ENCODE measurements at places on chromosomes 13 and 19.

DNA sequence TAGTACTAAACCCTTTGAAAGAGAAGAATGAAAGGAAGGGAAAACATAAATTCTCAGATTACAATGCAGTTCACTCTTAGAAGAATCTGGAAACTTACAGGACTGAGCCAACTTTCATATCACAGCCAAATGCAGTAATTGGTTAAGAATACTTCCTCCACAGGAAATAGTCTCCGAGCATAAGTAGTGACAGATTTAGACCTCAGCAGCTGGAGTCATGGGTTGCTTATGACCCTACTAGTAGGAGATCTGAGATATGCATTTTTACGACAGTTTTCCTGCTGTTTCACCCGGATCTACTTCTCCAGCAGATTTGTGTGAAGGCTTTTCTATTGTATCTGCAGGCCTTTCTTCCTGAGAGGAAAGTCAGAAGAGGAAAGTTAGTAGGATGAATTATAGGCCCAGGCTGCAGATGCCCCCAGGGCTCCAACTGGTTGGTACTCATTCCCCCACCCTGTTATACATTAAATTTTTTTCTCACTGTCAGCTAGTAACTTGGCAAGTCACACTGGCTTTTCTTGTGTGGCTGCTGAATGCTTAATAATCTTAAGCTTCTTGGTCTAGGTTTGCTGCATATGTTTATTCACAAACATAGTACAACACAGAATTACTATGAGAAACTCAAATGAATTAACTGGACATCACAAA is 1241.5 kb upstream of the MIR17HG start:
- no peak for DNase-seq

DNA sequence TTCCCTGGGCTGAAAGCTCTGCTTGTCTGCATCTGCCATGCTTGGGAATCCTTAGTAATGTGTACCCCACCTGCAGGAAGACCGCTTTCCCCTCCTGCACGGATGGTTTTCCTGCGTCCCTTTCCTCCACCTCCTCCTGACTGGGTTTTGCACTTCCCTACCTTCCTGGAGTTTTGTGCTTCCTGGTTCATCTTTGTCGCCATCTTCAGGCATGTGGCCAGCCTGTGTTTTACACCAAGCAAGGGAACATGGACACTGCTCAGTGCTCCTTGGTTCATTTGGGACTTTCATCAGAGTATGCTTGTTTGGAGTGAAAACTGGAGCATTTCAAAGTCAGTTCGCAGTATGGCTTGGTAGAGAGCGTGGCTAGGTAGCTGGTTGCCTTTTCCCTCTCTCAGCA is 30.7 kb downstream of the ERICH6B start:
- DNase-seq, result no peak

GRCh38 chr13:41962994-41963393 is 2.1 kb upstream of the VWA8 start:
- no peak for DNase-seq

- DNase-seq, result peak; percentile 9
Observed at GRCh38 chr13:21638319-21639282, 32.3 kb upstream of the FGF9 start.

- no peak for DNase-seq
Observed at GRCh38 chr19:29483641-29483920, 42.2 kb upstream of the VSTM2B start.

- no peak for DNase-seq
Observed at GRCh38 chr19:53947624-53948023, 15.1 kb upstream of the CACNG8 start.

GRCh38 chr13:97002581-97002980 is 8.3 kb upstream of the OXGR1 start:
- DNase-seq, result no peak

GRCh38 chr13:80173224-80173623 is 167.7 kb downstream of the SPRY2 start:
- DNase-seq, result no peak

- no peak for DNase-seq
Observed at GRCh38 chr19:50252111-50252886, 48.9 kb downstream of the MYH14 start.

GRCh38 chr19:11853358-11853757 is 4.8 kb downstream of the ZNF439 start:
- DNase-seq, result no peak

DNA sequence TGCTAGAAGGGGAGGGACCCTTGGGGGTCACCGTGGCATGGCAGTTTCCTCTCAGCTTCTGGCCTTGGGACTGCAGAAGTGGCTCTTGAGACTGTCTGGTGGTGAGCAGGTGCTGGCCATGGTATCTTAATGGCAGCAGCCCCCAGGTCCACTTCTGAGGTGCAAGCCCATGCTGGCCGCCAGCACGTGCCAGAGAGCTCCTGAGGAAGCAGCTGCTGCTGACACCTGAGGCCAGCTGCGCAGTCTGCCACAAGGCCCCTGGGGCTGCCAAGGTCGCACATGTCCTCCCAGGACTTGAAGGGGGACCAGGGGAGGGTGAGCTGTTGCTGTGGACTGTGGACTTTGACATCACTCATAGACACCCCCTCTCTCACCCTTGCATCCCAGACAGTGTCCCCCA is 48.0 kb downstream of the NFIX start:
- no peak for DNase-seq

GRCh38 chr19:6737873-6738786 is 750 bp upstream of the GPR108 start:
- DNase-seq, result peak; percentile 69

DNA sequence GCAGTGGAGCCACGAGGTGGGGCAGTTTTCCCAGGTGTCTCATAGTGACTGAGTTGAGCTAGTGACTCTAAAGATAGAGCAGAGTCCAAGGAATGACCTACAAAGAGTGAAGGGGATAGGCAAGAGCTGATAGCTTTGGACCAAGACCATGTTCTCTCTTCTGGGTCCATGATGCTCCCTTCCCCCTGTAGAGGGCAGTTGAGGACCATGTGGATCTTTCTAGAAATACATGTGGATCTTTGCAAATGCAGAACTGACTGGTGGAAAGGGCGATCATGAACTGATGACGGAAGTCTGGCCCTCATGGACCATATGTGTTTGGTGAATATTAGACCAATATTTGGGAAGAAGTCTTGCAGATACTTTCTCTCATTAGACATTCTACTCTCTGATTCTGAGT is 6.9 kb downstream of the PSG1 start:
- DNase-seq, result no peak

- DNase-seq, result no peak
Observed at GRCh38 chr19:277581-278165, 13.5 kb downstream of the PLPP2 start.

- no peak for DNase-seq
Observed at GRCh38 chr13:85549819-85550218, 249.4 kb downstream of the SLITRK6 start.

- peak; percentile 92 for DNase-seq
Observed at GRCh38 chr19:21141787-21142464, at the start of gene ZNF431. ZNF431 (plus strand) TSS chr19:21142040; CDS start chr19:21142184, 144 bp downstream.

DNA sequence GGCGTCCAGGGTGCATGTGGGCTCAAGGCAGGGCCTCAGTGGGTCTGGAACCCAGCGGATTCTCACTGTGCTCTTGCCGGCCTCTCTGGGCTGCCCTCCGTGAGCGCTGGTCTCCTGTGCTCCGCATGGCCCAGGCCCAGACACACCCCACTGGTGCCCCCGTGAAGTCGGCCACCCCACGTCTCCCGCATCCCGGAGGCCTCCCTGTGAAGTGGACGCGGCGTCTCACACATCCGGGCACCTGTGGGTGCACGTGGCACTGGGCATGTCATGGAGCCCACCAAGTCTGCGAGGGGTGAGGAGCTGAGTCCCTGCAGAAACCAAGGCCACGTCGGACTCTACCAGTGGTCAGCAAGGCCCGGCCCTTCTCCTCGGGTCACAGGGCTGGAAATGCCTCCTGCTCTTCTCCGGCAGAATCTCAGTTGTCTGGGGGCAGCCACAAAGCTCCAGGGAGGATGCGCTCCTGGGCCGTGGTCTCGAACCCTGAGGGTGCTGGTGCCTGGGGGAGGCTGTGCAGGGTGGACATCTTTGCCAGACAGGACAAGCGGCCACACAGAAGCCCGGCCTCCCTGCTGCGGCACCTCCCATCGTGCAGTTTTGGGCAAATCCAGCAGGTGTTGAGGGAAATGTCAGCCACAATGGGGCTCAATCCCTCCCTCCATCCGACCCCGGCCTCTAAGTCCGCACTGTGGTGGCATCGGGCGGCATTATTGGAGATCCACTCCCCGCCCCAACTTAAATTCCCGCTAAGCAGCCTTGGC is 2.2 kb downstream of the C13orf46 start:
- DNase-seq, result no peak

DNA sequence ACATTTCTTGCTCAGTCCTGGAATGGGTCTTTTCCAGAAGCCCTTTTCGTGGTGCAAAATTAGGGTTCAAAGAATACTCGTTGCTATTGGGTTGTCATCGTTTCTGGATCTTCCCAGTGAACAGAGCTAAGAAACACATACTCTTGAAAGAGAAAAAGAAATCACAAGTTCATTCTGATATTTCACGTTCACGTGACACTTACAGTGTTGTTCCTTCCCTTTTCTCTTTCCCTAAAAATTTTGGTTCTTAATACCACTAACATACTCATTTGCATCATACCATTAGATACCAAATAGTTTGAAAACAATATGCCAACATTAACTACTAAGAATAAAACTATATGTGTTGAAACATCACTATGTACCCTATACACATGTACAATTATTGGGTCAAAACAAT is 13.4 kb upstream of the GTF2F1 start:
- DNase-seq, result no peak

DNA sequence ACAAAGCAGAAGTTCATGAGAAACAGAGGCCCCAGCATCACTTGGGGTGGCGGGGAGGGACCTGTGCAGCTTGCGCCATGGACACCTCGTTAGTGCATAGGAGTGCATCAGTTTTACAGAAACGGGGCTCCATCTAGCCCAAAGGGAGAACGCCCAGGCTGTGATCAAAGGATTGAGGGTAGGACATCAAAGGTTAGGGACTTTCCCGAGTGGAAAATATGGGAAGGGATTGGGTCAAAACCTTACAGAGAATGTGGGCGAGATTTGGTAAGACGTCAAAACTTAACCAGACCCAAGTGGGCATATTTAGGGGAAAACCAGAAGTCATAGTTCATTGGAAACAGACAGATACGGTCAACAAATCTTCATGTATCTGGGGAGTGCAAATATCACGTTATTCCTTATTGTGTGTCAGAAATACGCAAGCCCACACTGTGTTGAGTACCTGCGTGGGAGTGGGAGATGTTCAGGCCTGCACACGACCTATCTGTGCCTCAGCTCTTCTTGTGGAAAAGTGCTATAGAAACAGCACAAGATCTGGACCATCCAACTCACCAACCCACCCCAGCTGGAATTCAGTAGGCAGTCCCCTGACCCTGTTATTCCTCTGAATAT is 9.4 kb upstream of the GRAMD1A start:
- no peak for DNase-seq

- DNase-seq, result no peak
Observed at GRCh38 chr19:6185835-6186834, 50.7 kb downstream of the ACSBG2 start.

GRCh38 chr13:78341032-78341431 is 262.3 kb downstream of the POU4F1 start:
- DNase-seq, result no peak

GRCh38 chr19:4543842-4544647 is 4.2 kb upstream of the LRG1 start:
- DNase-seq, result no peak

DNA sequence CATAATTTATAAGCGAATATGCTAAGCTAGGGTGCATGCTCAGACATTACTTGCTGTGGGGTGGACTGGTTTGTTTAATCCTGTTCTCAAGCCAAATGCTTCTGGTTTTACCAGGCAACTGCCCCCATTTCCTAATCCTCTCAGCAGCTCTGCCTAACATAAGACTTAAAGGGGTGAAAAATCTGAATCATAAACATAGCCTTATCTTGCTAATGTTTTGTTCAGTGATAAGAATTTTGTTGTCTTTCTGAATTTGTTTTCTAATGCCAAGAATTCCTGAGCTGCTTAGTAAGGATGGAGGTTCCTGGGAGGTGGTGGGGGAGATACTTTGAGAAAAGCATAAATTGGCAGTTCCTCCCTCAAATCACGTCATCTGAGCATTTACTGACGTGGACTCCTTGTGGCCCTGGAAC is 42.7 kb downstream of the ING1 start:
- DNase-seq, result no peak

GRCh38 chr13:19103140-19103539 is 78.5 kb downstream of the TUBA3C start:
- DNase-seq, result no peak

DNA sequence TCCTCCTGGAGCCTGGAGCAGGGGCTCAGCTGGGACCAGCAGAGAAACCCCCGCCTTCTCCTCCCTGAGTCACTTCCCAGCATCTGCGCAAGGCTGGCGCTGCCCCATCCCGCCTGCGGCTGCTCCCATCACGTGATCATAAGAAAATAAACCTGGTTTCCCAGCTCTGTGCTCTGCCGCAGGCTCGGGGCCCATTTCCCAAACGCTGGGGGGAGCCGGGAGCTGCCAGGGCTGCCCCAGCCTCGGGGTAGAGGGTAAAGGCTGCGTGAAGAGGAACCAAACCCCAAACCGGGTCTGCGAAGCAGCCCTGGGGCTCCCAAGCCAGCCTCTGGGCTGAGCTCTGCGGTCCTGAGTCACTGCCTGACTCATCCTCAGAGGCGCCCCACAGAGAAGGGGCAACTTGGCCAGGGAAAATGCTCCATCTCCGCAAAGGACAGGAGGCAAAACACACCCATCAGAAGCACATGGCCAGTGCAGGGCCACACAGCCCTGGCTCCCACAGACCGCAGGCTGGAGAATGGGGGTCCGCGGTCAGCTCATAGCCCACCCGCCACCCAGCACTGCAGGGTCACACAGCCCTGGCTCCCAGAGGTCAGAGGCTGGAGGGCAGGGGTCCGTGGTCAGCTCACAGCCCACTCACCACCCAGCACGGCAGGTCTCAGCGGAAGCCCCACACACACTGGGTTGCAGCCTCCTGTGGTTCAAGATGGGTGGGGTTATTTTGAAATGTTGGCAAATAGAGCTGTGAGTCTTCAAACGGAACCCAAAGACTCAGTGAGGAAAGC is 67.1 kb downstream of the RASA3 start:
- DNase-seq, result peak; percentile 85

DNA sequence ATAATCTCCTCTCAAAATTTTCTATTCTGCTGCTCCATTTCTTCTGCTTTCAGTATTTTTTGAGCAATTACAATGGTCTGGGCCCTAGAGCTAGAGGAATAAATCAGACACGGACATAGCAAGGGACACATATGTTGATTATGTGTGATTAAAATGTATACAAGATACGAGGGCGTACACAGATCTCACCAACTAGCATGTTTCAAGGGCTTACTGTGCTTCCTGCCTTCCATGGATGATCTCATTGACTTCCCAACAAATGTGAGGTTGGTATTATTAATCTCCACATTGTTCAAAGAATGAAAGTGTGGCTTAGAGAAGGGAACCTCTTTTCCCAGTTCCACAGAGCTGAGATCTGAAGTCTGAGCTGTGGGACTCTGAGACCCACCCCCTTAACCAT is 9.1 kb downstream of the PLD3 start:
- no peak for DNase-seq

DNA sequence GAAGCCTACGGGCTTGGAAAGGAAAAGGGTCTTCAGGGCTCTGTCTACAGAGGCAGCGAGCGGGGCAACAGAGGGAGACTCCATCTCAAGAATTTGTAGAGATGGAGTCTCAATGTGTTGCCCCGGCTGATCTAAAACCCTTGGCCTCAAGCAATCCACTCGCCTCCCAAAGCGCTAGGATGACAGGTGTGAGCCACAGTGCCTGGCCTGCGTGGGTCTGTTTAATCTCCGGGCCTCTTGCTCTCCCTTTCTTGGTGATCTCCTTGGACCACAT is 8.1 kb downstream of the RPS9 start:
- no peak for DNase-seq

GRCh38 chr13:29758531-29759114 is 91.8 kb downstream of the UBL3 start:
- DNase-seq, result peak; percentile 70
